ENCODE measurements at places on chromosomes 6 and 20.

GRCh38 chr6:54899442-54899841 is 52.9 kb downstream of the FAM83B start:
- DNase-seq: no peak

GRCh38 chr6:155974811-155975323 is 519.2 kb upstream of the NOX3 start:
- no peak for DNase-seq

GRCh38 chr6:46815130-46815529 is 21.9 kb downstream of the MEP1A start:
- no peak for DNase-seq

GRCh38 chr20:49319208-49319809 is 41.5 kb upstream of the ZNFX1 start:
- DNase-seq: no peak

DNA sequence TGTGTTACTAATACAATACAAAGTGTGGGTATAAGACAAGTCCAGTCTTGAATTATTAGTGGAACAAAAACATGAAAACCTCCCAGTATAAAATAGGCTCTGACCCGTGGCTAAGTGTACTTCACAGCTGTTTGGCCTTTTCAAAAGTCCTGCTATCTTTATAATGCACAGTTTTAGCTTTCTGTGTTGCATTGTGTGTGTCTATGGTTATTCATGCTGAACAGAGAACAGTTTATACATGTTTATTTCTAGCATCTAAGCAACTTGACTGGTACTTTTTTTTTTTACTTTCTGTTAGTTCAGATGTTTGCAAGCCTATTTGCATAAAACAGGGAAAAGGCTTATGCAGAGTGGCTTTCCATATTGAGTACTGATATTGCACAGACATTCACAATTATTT is 119.2 kb upstream of the CCN2 start:
- no peak for DNase-seq

- no peak for DNase-seq
Measured at GRCh38 chr6:11398451-11399326, 138.9 kb upstream of the TMEM170B start.

GRCh38 chr6:30799210-30799609 is 54.9 kb upstream of the IER3 start:
- no peak for DNase-seq

- DNase-seq: no peak
Measured at GRCh38 chr6:89828988-89829471, 650 bp upstream of the CASP8AP2 start.

DNA sequence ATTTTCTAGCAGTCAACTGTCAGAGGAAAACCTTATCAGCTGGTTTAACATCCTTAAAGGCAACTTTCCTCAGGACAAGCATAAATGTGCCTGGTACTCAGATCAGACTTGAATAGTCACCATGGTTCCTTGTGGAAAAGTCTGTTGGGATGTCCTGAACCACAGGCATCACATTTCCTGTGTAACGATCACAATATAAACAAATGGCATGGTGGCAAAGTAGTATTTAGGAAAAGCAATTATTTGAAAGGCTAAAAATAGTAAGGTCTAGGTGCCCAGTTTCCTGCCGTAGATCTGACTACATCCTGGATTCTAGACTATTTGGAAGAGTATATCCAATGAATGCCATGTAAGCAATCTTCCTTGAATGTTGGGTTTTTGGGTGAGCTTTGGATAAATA is 271.9 kb upstream of the AGPAT4 start:
- no peak for DNase-seq

DNA sequence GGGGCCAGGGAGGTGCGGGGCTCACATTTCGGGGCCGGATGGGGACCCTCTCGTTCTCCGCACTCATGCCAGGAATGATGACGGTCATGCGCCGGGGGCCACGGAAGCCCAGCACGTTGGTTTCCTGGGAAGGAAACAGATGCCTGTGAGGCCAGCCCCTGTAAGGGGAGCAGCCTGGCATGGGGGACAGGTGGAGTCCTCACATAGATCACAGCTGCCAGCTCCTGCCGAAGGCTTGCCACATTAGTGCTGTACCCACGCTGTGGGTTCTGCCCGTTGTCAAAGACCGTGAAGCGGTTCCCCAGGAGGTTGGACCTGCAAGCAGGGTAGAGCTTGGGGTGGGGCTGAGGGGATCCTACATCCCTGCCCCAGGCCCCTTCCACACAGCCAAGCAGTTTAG is 6.7 kb upstream of the TEAD3 start:
- DNase-seq: no peak

DNA sequence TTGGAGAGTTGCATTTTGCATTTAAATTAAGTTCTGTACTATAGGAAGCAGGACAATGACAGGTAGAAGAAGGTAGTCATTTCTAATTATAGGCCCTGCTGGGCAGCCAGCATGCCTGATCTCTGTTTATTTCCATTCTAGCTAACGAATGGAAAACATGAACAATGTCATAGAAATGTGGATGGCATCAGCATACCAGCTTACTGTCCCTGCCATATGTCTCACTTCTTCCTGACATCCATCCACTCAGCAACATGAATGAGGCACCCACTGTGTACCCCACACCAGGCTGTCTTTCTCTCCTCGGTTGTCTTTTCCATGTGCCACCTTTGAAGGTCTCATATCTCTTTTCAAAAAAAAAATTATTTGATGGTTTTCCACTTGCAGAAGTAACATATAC is 11.1 kb downstream of the ADTRP start:
- no peak for DNase-seq

- DNase-seq: no peak
Measured at GRCh38 chr20:63284083-63284440, 8.9 kb upstream of the COL20A1 start.

- no peak for DNase-seq
Measured at GRCh38 chr20:52490711-52491430, 299.3 kb upstream of the ZFP64 start.
